Activated naive CD4-positive, alpha-beta T cell treated with anti-CD3 and anti-CD28 coated beads, Interleukin-2, amount 50 U/mL, for 16 hours (primary cell): ENCODE measurements at places on chromosomes 16 and 17.
A peak's percentile ranks its signal among the peaks of the same experiment; 100 is the strongest.

- DNase-seq = no peak
Observed at GRCh38 chr16:57752581-57753447, 17.2 kb downstream of the KATNB1 start.

DNA sequence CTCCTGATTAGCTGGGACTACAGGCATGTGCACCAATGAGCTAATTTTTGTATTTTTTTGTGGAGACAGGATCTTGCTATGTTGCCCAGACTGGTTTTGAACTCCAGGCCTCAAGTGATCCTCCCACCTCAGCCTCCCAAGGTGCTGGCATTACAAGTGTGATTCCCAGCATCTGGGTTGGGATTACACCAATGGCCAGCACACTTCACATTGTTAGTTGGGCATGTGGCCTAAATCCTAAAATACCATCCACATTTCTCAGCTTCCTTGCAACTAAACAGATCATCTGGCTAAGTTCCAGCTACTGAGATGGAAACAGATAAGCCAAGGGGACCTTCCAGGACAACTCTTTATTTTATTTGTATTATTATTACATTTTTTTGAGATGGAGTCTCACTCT is 9.9 kb downstream of the RABEP2 start:
- DNase-seq = no peak

GRCh38 chr17:75910699-75911098 is 6.0 kb upstream of the MRPL38 start:
- no peak for DNase-seq

DNA sequence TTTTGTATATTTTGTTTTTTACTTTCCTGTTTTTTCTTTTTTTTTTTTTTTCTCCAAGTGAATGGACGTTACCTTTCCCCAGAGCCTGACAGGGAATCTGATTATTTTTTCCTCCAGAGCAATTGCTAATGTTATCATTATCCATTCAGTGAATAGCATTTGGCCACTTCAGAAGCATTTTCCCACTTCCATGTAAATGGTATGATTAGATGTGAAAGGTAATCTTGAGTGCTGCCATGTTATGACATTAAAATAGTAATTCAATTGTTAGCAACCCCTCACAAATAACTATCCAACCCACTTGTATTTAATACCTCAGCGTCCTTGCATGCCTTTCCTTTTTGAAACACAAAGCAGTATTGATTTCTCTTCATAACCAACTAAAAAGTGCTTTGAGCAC is 1243.8 kb downstream of the CDH8 start:
- no peak for DNase-seq

DNA sequence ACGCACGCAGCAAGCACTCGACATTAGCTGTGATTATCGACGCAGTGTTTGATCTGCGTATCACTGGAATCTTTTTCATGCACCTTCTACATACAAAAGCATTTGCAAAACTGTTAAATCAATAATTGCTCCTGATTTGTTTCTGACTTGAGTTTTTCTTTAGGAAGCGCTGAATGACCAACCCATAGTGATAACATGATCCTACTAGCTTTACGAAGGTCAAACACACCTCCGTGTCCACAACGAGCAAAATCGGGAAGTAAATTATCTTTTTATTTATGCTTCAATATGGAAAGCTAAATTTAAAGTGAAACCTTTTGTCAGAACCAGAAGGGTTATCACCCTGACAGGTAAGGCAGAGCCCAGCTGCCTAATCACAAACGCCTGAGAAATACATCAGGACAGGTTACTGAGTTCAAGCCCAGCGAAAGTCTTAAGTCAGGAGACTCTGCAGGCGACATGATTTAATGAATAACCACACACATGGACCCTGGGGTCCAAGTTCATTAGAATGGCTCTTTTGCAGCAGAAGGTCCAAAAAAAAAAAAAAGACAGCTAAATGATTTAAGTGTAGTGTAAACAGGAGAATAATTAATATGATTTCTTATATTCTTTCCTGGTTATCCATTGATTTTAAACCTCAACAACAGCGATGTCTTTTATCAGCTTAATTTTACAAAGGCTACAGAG is 104.2 kb downstream of the ADCY9 start:
- no peak for DNase-seq

DNA sequence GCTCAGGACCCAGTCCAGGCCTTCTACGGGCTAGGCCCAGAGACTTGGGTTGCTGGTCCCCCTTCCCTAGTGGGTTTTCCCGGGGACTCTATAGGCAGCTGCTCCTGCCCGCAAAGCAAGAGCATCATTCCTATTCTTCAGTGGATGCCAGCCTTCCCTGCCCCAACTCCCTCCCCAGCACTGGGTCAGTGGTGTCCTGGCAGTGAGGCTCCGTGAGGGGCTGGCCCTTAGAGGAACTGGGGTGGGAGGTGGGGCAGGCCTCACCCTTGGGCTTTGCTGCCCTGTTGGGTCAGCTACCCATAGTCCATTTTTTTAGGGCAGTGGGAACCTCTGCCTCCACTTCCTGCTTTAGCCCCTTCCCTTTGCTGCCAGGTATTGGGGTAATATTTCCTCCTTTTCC is 7.9 kb upstream of the PLEKHG4 start:
- no peak for DNase-seq

- no peak for DNase-seq
Observed at GRCh38 chr16:535446-536405, 8.2 kb downstream of the CAPN15 start.

DNA sequence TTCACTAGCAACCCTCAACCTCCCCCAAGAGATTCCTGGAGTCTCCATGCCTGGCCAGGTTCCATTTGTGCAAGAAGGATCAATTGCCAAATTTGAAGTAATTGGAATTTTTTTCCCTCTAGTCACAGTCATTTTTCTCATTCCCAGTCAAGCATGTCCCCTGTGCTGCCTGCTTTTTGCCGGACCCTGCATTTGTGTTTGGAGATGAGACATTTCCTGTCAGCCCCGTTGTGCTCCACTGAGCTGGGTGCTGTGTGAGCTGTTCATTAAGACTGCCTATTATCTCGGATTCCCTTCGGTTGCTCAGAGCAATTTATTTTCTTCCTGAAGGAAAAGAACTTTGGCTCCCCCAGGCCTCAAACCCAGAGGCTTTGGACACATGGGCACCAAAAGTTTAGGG is 201.0 kb upstream of the NLRP1 start:
- no peak for DNase-seq

DNA sequence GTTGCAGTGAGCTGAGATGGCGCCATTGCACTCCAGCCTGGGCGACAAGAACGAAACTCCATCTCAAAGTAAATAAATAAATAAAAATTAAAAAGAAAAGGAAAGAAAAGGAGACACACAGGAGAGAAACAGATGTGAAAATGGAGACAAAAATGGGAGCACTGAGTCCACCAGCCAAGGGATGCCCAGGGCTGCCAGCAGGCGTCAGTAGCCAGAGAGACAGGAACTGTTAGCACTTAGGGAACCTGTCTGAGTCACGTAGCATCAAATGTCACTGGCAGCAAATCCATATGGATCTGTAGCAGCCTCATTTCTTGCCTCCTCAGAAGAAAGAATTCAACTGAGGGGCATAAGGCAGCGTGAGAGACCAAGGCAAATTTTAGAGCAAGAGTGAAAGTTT is 79.7 kb downstream of the CYLD start:
- no peak for DNase-seq

- DNase-seq = peak; percentile 33
Observed at GRCh38 chr16:9092978-9093344, 1.5 kb downstream of the HAPSTR1 start.

DNA sequence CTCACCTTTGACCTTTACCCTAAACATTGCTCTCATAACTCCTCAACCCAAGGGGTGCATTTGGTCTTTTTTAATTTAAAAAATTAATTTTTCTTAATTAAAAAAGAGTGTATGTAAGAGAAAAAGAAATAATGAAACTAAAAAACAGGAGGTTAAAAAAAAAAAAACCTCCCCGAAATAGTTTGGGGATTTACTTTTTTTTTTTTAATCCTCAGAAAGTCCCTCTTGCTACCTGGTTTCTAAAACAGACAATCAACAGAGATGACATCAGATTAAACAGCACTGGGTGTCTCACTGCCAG is 301.3 kb downstream of the SOX9 start:
- DNase-seq = no peak

DNA sequence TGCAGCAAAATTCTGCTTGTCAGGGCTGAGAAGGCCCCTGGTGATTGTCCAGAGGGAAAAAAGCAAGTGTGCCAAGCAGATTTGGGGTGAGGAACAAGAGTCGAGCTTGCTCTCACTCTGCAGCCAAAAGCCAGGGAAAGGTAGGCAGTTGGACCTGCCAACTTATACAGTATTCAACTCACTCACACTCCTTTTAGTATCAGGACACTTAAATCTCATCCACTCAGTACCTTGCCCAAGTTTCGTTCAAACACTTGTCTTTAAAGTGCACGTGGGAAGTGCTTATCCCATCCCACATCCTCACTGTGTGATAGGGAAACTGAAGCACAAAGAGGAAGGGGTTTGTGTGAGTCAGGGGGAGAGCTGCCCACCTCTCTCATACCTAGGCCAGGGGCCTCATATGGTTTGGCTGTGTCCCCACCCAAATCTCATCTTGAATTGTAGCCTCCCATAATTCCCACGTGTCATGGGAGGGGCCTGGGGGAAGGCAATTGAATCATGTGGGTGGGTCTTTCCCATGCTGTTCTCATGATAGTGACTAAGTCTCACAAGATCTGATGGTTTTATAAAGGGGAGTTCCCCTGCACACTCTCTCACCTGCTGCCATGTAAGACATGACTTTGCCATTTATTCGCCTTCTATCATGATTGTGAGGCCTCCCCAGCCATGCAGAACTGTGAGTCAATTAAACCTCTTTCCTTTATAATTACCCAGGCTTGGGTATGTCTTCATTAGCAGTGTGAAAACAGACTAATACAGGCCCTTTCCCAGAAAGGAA is 25.6 kb upstream of the CES5A start:
- no peak for DNase-seq

DNA sequence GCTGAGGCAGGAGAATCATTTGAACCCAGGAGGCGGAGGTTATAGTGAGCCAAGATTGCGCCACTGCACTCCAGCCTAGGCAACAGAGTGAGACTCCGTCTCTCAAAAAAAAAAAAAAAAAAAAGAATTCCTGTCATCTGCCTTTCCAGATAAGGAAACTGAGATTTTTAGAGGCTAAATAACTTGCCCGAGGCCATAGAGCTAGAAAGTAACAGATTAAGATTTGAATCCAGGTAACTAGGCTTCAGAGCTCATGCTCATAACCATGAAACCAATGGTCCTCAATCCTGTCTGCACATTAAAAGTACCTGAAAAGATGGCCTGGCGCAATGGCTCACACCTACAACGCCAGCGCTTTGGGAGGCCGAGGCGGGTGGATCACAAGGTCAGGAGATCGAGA is 9.5 kb downstream of the NCBP3 start:
- no peak for DNase-seq

DNA sequence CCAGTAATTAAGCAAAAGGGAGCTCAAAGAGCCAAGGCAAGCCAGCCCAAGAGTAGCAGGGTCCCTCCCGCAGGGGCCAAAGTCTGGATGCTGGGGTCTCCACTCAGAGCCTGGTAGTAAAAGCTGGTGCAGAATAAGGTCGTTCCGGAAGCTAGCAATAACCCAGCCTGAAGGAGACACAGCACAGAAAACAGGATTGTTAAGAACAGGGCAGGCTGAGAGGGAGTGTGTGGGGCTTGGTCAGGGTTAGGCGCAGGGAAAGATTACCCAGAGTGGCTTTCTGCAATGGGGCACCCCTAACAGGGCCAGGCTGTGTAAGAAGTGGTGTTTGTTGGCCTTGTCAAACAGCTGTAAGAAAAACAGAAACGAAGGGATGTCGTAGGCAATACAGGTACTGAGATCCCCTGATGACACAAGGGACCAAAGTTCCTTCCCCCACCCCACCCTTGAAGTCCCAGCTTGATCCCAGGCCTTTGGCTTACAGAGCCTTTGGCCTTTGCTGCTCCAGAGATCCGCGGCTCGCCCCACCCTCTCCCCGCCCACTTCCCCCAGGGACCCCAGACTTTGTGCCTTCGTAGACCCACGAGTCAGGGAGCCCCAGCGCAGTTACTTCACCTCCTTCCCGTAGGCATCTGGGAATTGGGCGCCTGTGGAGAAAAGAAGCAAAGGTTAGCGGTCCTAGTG is 712 bp downstream of the TMEM256 start:
- no peak for DNase-seq

- no peak for DNase-seq
Observed at GRCh38 chr17:68498479-68499326, 13.5 kb upstream of the PRKAR1A start.

DNA sequence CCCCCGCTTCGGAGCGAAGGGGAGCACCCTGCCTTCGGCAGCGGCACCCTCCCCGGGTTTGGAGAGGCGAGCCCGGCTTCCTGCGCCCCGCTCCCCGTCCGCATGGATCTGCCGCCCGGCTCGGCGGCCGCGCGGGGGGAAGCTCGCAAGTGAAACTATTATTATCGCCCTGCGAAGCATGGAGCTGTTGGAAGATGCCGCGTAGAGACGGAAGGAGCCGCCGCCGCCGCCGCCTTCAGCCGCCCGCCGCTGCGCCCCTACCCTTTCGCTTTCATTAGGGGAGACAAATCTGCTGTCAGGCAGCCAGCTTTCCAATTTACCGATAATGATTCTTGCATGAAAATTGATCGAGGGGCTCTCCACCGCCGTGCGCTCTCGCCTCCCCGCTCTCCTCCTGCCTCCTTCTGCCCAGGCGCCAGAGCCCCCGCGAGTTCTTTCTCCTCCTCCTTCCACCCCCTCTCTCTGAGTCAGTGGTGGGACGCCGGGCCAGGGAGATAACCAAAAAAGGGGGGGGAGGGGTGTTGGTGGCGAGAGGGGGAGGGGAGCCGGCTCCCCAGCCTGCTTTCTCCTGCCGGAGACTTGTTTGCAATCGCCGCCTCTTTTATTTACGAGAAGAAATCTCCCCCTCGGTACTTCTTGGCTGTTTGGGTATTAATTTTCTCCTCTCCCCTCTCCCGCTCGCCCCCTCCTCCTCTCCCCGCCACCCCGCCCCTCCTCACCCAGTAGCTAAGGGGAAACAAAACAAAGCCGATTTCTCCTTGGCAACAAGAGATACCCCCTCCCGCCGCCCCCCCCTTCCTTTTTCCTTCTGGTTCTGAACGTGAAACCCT is 58.0 kb upstream of the GSE1 start:
- peak; percentile 59 for DNase-seq

DNA sequence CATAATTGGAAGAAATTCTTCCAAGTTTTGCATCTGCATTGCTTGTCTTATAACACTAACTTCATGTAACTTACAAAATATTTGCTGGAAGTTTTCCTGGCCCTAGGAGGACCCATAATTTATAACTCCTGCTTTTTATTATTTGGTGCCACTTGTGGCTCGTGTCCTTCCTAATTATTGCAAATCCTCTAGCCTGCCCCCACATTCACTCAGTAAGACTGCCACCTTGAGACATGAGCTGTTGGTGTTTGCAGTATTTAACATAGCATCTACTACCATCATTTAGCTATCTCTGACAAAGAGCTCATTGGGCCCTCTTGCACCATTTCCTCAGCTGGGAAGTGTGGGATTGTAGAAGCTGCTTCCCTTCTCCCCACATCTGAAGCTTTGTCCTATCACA is 49.5 kb downstream of the FTO start:
- no peak for DNase-seq

DNA sequence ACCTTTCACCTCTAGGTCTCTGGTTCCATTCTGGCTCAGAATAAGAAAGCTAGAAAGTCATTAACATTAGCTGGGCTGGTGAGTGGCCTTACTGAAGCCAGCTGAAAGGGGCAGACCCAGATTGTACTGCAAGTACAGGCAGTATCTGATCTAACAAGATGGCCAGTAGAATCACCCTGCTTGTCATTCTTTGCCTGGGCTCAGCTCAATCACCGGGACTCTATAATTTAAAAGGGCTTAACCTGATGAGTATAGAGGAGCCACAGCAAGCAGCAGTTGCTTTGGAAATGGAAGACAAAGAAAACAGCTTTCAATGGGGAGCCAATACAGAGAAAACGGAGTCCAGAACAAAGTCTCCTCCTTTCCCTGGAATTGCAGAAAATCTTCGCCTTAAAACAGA is 13.6 kb downstream of the CDH8 start:
- DNase-seq = no peak

- DNase-seq = no peak
Observed at GRCh38 chr17:48582750-48583069, 4.6 kb upstream of the HOXB4 start.
